Pons (tissue), 1 donor: ENCODE measurements at places on chromosomes 4 and X.

- no peak for DNase-seq
These were observed 16.2 kb upstream of the ZFX start for GRCh38 chrX:24133312-24133711.

GRCh38 chr4:11634283-11634682, 205.6 kb upstream of the HS3ST1 start:
- DNase-seq = no peak

DNA sequence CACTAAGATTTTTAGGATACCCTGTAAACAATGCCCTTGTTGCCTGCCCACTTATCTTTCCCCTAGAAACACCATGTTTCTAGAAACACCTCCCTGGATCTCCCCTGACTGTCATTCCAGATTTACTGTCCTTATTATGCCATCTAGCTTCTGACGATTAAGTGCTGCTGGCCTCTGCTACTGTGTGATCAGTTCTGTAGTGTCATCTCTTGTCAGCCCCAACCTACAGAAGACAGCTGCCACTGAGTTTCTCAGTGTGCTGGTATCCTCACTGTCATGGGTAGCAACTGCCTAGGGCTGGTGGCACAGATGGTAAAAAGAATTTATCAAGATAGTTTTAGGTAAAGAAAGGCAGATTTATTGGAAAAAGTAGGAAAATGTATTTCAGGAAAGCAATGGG, 68.7 kb upstream of the WWC2 start:
- no peak for DNase-seq

DNA sequence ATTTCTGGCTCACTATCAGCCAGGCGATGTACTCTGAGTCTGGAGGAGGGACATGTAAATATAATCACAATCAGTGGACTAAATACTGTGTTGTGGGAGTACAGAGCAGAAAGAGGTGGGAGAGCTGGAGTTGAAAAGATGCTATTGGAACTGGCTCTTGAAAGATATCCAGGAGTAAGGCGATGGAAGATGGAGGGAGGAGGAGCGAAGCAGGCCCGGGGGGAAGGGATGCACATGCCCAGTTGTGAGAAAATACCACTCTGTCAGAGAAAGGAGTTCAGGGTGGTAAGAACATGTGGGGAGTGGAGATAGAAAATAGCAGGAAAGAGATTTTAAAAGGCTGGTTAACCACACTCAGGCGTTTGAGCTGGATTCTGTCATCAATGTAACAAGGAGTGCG, 216.9 kb upstream of the ETNPPL start:
- DNase-seq = no peak

DNA sequence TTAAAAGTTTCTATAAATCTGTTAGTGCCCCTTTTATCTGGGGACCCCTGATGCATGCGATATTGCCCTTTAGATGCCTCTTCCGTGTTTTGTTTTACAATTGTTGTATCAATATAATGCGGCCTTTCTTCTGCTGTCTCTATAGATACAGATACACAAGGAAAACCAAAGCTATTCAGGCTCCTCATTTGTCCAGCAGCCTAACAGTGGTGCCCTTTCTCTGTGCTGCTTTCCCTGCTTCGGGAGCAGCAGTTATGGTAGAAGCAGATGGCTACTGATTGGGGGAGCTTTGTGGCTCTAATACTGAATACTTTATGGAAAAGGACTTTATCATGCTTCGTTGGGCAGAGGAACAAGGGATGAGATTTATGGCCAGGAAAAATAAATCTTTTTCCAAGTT, 10.6 kb upstream of the PRDM8 start:
- DNase-seq = peak; percentile 95

DNA sequence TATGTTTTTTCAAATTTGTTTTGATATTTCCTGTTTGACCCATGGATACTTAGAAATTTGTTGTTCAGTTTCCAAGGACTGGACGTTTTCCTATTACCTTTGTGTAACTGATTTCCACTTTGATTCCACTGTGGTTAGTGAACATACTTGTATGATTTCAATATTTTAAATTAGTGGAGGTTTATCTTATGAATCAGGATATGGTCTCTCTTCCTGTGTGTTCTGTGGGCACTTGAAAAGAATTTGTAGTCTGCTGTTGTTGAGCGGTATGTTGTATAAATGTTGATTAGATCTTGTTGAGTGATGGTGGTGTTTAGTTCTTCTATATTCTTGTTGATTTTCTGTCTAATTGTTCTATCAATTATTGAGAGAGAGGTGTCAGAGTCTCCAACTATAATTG, 21.2 kb upstream of the LAMTOR3 start:
- DNase-seq = no peak

GRCh38 chr4:88807499-88807898, 109.9 kb upstream of the NAP1L5 start:
- no peak for DNase-seq

GRCh38 chrX:63959975-63960374, 175.0 kb upstream of the ARHGEF9 start:
- no peak for DNase-seq

DNA sequence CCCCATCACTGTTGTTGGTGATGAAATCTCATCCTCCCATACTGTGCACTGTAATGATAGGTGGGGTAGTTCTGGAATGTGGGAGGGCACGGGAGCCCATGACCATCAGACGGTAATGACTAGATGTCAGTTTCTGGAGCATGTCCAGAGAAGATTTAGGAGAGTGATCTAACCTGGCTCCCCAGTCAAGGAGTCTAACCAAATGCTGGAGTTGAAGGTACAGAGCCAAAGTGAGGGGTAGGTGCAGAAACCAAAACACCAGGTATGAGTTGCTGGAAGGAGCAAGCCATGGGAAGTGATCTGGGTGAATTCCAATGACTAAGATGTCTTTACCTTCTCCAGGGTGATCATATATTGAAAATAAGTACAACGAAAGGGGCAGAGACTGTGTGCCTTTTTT, 296.9 kb downstream of the INPP4B start:
- no peak for DNase-seq

GRCh38 chrX:79035421-79035820, 90.2 kb downstream of the P2RY10 start:
- DNase-seq = no peak
